ENCODE measurements at places on chromosomes 16 and 17. TPM values are rescaled to one million over a fixed set of nuclear protein-coding genes. Genes with fewer than 3 reads are reported as not detected.

Gene SKAP1
- total RNA-seq = 0.34 TPM

Gene ITGA2B
- total RNA-seq = 1.6 TPM

Gene HLF
- 0.22 TPM for total RNA-seq

Gene SCARF1
- total RNA-seq = 0.36 TPM

Gene KRTAP9-8
- not detected for total RNA-seq

Gene LDHD
- 0.34 TPM for total RNA-seq

Data from A549 treated with ZK216348 at 1 μM for 4 hours (cell line).